ENCODE measurements at places on chromosomes 7 and 10. TPM values are rescaled to one million over a fixed set of nuclear protein-coding genes. Genes with fewer than 3 reads are reported as not detected.

GRCh38 chr7:93751421-93751820, 139.1 kb downstream of the TFPI2 start:
- DNase-seq: no peak

DNA sequence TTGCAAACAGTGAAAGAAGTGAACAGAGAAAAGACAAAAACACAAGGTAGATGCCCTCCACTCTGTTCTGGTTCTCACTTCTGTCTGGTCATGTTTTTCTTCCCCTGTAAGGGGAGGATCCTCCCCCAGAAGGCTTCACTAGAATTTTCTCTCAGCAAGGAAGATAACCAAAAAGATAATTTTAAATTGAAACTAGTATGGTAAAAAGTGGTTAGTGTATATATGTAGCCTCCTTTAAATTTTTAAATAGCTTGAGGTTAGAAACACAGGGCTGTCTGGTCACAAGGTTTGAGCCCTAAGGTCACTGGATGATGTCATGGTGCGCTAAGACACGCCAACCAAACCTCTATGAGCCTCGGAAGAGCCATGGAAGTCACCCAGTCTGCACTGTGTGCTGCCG, 5.6 kb upstream of the PKD1L1 start:
- no peak for DNase-seq

DNA sequence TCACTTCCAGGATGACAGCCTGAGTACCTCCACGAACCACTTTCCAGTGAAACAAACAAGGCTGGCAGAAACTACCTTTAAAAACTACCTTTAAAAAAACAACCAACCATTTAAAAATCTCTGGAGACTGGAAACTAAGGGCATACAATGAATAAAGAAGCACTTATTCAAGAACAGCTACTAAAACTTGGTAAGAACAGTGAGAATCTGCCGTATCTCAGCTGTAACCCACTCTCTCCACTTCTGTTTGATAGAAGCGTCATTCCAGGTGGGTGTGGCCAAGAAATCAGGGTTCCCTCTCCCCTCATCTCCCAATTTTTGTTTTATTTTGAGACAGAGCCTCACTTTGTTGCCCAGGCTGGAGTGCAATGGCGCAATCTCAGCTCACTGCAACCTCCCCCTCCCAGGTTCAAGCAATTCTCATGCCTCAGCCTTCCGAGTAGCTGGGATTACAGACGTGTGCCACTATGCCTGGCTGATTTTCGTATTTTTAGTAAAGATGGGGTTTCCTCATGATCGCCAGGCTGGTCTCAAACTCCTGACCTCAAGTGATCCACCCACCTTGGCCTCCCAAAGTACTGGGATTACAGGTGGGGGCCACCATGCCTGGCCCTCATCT, 158.8 kb upstream of the CHST15 start:
- DNase-seq: no peak

DNA sequence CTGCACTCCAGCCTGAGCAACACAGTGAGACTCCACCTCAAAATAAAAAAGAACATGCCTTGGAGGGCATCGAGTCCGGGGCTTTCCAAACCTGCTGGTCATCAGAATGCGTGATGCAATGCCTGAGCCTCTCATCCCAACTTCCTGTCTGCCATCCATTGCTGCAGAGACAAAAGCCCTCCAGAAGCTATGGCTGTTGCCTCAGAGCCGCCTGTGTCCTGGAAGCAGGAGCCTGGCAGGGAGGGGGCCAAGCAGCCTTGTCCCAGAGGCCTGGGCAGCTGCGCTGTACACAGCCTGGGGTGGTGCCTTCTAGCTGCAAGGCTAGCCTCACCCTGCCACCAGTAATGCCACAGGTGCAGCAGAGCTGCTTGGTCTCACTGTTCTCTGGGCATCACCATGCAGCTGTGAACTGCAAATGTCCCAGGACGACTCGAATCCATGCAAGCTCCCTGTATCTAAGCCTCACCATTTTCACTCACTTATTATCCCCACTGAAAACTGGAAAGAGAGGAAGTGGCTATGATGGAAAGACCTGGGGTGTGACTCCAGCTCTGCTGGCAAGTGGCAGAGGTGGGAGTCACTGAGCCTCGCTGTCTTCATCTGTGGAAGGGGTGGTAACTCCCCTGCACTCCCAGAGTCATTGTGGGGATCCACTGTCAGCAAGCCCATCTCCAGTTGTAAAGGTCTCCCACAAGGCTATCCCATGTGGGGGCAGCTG, 7.0 kb downstream of the ALOX5 start:
- DNase-seq: no peak

The ELFN1 gene
- not detected for total RNA-seq

DNA sequence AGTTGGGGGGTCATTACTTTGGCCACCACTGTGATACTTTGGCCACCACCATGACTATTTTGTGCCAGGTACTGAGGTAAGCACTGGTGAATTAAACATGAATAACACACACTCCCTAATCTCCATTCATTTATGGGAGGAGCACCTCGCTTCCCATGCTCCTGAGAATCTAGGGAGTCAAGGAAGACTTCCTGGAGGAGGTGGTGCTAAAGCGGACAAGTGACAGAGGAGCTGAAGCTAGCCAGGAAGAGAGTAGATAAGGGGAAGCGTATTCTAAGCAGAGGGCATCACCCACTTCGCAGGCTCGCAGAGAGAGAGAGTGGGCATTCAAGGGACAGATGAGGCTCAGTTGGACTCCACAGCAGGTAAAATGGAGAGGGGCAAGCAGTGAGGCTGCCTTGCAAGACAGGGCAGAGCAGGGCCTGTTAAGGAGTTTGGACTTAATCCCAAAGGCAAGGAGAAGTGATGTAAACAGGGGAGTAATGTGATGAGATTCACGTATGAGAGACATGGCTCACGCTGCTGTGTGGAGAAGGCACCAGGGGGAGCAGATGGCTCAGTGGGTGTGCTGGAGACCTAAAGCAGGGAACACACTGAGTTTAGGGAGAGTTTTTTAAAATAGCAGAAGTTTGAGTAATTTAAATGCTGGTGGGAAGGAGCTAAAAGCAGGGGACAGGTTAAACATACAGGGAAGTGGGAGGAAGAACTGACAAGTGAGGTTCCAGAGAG, 21.3 kb upstream of the TMEM248 start:
- DNase-seq: no peak

GRCh38 chr7:64557601-64558322, 5.1 kb downstream of the ZNF680 start:
- DNase-seq: peak; percentile 87

DNA sequence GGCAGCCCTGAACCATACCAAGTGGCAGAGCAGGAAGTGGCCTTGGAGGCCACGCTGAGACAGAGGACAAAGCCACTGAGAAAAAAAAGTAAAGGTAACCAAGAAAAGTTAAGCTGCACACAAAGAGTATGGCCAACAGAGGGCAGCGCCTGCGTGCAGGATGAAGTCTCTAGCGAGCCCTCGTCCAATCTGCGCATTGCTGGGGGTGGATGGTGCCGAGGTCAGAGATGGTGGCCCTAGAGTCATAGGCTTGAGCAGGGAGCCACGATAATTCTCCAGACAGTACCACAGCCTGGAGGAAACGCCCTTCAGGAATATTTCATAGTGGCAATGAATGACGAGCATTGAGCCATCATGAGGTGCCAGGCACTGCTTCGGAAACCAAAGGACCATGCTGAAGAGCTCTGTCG, 9.7 kb downstream of the ATP6V0E2 start:
- peak; percentile 64 for DNase-seq

The TEX36 gene
- not detected for total RNA-seq

GRCh38 chr10:101450277-101451080, 96.5 kb downstream of the BTRC start:
- DNase-seq: no peak

GRCh38 chr7:155265144-155265543, 32.5 kb upstream of the INSIG1 start:
- DNase-seq: no peak

The RELN gene
- total RNA-seq: not detected

The ANKRD30A gene
- not detected for total RNA-seq

GRCh38 chr10:113498997-113499396, 53.9 kb upstream of the HABP2 start:
- DNase-seq: no peak

- no peak for DNase-seq
Measured at GRCh38 chr7:151894111-151895007, 17.4 kb upstream of the PRKAG2 start.

DNA sequence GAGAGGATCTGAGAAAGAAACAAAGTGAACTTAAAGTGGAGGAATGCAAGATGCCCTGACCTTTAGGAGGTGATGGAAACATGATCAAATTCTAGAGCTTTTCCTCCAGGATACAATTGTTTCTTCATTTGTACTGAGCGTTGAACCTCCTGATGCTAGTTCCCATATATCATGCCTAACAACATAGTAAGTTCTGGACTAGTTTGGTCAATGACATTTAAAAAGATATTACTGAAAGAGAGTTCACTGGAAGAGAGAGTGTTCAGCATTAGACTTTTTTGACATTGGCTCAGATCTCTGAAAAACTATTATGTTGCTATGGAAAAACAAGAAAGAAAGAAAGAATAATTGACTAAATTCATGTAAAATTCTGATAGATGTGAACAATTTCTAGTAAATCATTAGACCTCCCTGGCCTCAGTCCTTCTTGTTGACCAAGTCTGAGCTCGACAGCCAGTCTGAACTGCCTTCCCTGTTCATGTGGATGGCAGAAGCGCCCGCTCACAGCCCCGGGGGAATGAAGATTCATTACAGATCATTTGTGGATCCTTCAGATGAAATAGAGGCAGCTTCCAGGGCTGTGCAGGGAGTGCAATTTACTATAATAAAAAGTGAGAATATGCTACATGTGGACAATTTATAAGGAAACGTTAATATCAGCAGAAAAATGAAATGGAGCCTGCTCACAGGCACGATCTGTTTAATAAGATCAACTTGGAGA, 442.1 kb downstream of the GRID1 start:
- no peak for DNase-seq

DNA sequence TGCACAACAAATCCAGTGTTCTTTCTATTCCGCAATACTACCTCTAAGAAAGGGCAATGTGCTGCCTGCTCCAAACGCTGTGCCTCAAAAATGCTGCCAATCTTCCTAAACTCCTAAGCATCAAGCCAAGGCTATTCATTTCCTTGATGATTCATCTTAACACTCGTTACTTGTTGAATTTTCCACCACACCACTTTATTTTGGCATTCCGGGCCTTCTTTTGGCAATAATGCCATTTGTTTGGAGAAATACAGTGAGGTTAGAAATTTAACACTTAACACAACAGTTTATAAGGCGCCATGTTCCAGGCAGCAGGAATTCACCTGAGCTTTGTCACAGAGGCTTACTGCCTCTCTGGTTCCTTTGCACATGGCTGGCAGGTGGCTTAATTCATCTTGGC, 82.6 kb upstream of the ABCB5 start:
- DNase-seq: no peak

The NEUROD6 gene
- total RNA-seq: not detected

The CYP2C9 gene
- total RNA-seq: not detected

GRCh38 chr10:99787311-99787710, 4.9 kb downstream of the ABCC2 start:
- DNase-seq: no peak

- peak; percentile 91 for DNase-seq
Measured at GRCh38 chr10:317271-317769, 182.1 kb downstream of the ZMYND11 start.
